Mesothelial cell of epicardium (in vitro differentiated cells): ENCODE measurements at places on chromosomes 13 and 19.

- DNase-seq, result no peak
These were observed 616 bp downstream of the PINLYP start for GRCh38 chr19:43575955-43576878.

DNA sequence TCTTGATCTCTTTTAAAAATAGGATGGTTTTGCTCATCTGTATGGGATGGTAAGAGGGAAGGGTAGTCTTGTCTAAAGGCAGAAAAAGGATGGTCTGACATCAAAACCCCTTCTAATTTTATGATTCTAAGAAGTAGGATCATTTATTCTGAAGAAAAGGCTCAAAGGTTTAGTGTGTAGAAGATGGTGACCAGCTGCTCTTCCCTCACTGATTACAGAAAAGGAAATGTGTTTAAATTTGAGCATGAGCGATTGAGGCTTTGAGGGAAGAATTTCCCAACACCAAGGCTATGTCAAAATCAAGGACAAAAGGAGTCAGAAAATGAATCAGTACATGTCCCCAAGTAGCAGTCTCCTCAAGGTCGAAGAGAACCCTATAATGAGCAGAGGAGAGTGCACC is 909.8 kb downstream of the EFNB2 start:
- DNase-seq, result no peak

DNA sequence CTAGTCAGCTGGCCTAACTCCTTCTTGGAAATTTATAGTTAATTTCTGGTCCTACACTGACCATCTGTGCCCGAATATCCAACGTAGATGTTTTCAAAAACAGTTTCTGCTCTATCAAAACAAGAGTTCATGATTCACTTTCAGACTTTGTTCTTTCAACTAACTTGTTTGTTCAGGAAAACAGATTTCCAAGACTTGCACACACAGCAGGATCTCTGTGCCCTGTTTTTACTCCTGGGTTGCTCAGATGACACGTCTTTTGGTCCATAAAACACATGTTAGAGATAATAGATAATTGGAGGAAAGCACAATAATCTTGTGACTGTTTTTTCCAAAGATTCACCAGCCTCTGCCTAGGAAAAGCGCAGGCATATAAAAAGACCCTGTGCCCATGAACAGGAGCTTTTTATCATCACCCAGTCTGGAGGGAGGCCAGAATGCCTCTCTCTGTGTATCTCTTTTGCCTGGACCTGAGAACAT is 218.0 kb downstream of the IRS2 start:
- no peak for DNase-seq

- no peak for DNase-seq
These were observed 43.1 kb downstream of the TMEM255B start for GRCh38 chr13:113802090-113802531.

DNA sequence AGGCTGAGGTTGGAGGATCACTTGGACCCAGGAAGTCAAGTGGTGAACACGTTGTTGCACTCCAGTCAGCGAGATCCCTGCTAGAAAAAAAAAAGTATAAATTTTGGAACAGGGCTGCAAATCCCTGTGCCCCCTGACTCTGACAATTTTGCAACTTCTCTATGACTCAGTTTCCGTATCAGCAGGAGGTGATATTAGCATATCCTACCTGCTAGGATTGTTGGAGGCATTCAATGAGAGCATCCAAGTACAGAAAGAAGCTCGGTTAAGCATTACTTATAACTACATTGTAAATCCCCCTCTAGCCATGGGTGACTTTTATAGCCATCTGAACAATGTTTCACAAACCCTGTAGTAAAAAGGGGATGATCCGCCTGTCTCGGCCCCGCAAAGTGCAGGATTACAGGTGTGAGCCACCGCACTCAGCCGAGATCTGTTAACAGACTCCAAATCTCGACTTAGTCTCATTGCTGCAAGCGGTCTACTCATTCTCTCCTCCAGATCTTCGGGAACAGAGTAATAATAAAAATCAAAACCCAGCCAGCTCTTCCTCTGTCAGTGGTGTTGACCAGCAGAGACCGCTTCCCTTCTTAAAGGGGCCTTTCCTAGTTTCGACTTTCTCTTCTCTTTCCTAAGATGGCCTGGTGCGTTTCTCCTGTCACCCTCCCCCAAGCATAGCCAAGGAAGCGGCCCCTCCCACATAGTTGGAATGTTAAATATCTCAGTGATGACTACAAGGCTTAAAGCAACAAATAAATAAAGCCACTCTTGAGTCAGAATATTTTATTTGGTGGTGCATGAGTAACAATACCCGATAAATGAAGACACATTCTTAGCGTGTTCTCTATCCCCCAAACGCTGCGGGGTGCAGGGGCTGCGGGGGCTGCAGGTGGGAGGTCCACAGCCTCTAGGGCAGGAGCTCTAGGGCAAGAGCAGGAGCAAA is 10.3 kb upstream of the BICRA start:
- peak; percentile 55 for DNase-seq
